ENCODE measurements at places on chromosomes 11 and 22.

DNA sequence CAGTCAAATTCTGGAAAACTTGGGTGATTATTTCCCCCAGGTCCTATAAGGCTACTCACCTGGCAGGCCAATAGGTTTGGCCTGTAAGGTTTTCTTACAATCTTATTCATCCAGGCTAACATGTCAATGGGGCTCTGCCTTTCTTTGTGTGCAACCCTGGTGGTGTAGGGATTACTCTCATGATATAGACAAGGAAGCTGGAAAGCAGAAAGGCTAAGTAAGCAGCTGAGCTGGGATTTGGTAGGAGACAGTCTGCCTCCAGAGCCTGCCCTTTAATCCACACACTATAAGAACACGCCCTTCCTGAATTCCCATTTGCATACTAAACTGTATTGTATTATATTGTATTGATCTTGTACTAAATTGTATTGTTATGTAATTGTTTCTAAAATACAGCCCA, 373.3 kb upstream of the CCDC90B start:
- DNase-seq = no peak

DNA sequence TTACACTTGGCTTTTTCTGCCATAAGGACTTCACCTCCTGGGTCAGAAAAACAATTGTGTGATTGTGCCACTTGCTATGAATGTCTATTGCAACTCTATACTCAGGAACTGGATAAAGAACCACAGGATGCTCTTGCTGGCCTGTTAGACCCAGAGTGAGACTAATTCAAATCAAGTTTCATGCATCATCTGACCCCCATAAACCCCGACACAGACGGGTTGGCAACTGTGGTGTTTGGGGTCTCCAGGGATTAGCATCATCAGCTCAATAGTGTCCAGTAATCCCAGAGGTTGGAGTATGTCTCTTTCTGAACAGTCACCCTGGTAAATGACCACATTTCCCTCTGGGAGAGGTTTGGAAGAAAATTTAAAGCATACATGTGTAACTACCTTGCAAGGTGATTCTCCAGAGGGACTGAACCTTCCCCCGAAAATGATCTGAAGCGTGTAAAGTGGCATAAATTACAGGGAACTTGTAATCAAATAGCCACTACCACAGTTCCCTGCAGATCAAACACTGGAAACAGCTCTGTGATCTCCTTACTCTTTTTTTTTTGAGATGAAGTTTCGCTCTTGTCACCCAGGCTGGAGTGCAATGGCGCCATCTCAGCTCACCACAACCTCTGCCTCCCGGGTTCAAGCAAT, 1097.6 kb downstream of the TBC1D22A start:
- DNase-seq = no peak

DNA sequence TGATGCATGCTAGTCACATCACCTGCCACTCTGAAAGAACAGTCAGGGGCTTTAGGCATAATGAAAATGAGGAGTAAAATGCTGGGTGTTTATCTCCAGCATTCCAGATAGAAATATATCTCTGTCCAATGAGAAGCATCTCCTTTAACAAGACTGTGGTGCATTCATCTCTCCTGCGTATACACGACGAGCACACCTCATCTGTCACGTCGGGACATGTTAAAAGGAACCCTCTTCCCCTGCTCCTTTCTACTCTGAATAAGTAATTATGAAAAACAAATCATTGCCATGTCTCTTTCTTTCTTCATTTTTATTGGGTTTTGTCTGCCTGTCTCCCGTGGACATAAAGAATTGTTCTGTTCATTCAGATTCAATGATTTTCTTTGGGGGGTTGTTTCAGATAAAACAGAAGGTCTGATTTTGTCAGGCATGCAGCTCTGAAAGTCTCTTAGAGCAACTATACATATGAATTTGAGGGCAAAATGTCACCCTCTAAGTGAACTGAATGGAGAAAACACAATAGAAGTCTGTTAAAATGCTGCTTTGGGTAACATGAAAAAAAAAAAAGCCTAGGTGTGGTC, 195.0 kb downstream of the MAML2 start:
- DNase-seq = no peak

- no peak for DNase-seq
Measured at GRCh38 chr11:45805305-45806071, 539 bp downstream of the SLC35C1 start.

DNA sequence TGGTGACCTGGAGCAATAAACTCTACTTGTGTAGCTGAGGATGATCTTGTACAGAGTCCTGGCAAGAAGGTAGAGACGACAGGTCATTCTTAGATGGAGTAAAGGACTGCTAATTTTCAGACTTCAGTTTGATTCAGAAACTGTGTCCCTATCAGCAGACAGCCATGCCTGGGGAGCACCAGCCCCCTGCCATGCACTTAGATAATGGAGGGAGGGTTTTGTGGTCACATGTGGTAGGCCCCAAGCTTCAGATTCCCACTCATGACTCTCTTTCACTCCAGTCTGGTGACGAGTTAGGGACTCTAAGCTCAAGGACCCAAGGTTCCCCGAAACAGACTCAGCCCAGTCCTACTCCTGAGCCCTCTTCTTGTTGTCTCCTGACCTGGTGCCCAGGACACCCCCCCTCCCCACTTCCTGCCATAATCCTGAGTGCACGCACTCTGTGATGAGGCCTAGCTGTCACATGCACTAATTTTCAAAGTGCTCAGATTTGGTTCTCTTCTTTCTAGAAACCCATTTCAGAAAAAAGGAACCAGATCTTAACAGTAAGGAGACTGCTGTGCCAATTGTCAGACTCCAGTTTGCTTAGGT, 10.2 kb upstream of the AMPD3 start:
- DNase-seq = no peak

- DNase-seq = no peak
Measured at GRCh38 chr11:14059491-14059890, 97.0 kb downstream of the SPON1 start.

GRCh38 chr11:118892514-118892913, 8.8 kb downstream of the CXCR5 start:
- DNase-seq = no peak

GRCh38 chr11:110338684-110339083, 42.3 kb upstream of the RDX start:
- DNase-seq = no peak

DNA sequence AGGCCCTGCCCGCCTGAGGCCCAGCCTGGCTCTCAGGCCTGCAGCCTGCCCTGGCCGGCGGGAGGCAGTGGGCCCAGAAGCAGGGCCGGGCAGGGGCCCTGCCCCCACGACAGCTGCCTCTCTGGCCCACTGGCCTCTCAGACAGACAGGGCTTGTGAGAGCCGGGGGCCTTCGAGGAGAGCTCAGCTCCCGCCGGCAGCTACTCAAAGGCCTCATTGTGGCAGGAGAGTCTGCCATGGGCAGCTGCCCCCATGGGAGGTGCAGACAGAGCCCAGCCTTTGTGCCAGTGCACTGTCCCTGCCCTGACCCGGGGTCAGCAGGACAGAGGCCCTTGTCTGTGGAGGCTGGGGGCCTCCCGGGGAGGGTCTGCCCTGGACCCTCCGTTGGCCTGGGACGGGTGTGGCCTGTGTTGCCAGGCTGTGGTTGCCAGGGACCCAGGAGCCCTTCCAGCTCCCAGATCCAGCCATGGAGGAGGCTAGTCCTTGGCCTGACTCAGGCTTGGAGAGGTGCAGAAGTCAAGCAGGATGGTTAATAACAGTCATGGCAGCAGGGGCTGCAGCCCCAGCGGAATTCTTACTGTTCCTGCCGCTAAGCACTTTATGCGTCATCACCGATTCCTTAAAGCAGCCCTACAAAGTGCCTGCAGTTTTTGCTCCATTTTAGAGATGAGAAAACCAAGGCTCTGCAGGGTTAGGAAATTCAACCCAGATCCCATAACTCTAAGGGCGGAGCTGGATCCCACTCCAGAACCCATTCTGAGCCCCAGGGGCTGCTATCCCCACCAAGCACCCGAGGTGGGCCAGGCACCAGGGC, 12.5 kb downstream of the FLRT1 start:
- DNase-seq = no peak

DNA sequence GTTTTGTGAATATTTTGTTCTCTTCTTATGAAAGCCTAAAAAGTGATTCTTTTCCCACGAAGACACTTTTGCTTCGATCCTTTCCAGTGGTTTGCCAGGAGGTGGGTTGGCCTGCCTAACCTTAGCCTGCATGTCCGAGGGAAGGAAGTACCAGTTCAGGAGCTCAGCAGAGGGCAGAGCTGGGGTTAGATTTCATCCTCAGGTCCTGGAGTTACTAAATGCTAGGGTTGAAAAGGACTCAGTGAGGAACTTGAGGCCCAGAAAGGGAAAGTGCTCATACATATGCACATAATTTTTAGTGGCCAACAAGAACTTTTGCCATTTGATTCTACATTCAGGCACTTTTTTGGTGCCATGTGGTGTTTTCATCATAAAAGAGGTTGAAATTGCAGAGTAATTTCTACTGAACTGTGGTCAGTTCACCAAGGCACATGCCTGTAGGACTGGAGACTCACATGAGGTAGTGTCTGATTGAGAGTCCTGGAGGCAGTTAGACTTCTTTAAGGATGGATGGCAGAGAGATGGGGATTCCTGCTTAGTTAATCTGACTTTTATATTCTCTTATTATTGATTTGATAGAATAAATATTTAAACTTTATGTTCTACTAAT, 36.7 kb downstream of the NCAM1 start:
- no peak for DNase-seq

GRCh38 chr11:17076517-17077239, 789 bp downstream of the RPS13 start:
- no peak for DNase-seq

DNA sequence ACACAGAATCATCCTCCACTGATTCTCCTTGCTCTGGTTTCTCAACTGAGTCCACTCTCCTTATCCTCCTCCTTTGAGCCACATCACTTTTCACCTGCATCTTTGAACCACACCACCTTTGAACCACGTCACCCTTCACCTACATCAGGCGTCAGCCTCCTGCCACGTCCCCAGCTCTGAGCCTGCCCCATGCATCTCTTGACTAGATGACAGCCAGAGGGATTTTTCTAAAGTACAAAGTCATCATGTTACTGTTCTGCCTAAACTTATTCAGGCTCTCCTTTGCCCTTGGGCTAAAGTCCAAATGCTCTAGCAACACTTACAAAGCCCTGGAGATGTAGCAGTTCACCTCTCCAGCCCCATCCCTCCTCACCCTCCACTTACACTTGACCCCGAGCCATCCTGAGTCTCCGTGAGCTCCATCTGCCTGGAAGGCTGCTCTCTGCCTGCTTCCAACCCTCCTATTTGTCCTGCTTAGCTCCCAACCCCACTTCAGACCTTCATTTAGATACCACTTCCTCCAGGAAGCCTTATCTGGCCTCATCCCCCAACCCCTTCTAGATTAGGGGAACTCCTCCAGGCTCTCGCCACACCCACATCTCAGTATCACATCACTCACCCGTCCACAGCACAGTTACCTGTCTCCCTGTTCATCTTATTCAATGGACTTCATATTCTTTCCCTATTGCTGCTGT, 3.7 kb upstream of the MS4A10 start:
- DNase-seq = no peak

- no peak for DNase-seq
Measured at GRCh38 chr11:68734111-68734510, 17.2 kb downstream of the TESMIN start.

GRCh38 chr11:68014157-68014946, 4.2 kb downstream of the ALDH3B1 start:
- DNase-seq = no peak

- no peak for DNase-seq
Measured at GRCh38 chr11:67347964-67348749, 5.2 kb downstream of the POLD4 start.

DNA sequence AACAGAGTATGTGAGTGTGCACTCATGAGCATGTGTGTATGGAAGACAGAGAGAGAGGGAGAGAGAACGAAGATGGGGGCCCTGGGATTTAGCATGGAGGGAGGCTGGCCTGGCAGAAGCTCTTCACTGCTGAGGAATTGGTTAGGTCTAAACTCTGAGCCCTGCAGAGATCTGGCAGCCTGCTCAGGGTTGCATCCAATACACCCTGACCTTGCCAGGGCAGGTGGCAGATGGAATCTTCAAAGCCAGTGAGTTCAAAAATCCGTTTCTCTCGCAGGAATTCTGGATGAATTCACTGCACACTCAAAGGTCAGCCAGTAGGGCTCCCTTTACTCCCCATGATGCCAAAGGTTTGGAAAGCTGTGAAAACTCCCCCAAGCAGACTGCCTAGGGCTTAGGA, 61.4 kb upstream of the OLFML1 start:
- DNase-seq = no peak

DNA sequence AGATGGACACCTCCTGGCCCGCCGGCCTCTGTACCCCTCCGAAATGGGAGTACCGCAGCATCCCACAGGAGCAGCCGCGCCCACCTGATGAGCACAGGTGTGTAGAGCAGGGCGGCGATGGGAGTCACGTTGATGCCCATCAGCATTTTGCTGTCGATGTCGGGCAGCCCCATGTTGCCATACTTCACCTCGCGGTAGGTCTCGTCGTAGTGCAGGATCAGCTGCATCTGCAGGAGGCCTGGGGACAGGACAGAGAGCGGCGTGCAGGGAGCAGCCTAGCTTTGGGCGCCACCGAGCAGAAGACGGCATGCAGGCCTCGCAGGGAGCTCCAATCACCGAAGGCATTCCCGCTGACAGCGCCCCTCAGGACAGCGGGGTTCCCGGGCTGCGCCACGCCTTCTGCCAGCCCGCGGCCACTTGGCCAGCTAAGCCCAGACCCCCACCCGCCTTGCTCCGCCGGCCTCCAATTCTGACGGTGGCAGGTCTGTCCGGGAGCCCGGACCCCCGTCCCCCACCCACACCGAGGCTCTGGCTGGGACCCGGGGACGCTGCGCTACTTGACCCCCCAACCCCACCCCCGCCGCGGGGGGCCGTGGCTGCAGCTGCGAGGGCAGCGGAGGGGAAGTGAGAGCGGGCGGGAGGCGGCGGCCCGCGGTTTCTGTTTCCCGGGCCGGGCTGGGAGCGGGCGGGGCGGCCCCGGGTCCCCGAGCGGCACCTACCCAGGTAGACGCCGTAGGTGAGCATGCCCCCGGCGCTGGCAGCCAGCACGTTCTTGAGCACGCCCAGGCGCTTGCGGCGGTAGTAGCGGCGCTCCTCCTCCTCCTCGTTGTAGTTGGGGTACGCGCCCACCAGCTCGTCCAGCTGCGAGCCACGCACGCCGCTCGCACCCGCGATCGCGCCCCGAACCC, 705 bp downstream of the UNC93B1 start:
- peak; percentile 22 for DNase-seq

DNA sequence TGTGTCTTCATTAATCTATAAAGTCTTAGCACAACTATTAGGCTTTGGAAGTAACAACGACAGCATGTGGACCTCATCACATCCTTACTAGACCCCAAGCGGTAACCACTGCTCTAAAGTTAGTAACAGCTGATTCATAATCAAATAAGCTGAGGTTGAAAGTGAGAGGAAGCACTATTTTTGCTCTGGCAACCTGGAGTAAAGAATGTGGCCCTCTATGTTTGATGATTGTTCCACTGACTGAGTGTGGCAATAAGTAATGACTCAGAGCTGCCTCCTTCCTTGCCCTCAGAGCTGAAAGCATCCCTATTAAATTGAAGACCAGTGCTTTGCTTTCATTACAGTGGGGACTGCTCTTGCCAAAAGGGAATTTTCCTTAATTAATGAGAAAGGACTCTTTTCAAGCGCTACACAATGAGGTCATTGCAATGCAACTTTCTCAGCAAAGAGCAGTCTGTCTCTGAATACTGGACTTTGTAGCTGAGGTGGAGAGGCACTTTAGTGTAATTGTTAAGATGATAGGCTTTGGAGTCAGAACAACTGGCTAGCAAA, 906.1 kb upstream of the RAG2 start:
- DNase-seq = no peak

GRCh38 chr11:126636911-126637794, 281.7 kb downstream of the ST3GAL4 start:
- no peak for DNase-seq

- no peak for DNase-seq
Measured at GRCh38 chr22:44837481-44837880, 85.1 kb downstream of the ARHGAP8 start.

GRCh38 chr11:68687986-68688385, 3.6 kb downstream of the GAL start:
- DNase-seq = no peak
